CD4-positive, alpha-beta T cell treated with Interleukin-2 at 100 ng/mL for 4 hours (primary cell): ENCODE measurements at places on chromosomes 5 and 9.
A peak's percentile ranks its signal among the peaks of the same experiment; 100 is the strongest.

GRCh38 chr5:95644351-95645042 is 2.1 kb upstream of the RFESD start:
- DNase-seq: peak; percentile 73

- DNase-seq: no peak
Measured at GRCh38 chr5:174718880-174719610, 5.3 kb upstream of the MSX2 start.

DNA sequence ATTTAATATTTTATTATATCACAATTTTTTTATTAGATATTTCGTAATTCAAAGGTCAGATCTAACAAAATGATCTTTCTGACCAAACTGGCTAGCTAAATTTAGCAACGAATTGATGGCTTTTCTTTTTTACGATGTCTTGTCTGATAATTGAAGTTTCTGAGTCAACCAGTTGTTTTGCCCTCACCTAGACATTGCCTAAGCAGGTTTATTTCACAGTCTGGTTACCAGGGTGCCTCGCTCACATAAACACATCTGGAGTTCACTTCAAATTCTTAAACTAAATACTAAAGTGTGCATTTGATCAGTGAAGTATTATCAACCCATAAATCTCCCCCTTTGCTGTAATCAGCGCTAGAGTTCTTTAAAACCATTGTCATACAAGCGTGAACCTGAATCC is 448.3 kb downstream of the TLE4 start:
- no peak for DNase-seq

GRCh38 chr9:93577078-93577974 is 942 bp downstream of the PHF2 start:
- no peak for DNase-seq

GRCh38 chr9:129231022-129231739 is 53.1 kb upstream of the IER5L start:
- DNase-seq: no peak

DNA sequence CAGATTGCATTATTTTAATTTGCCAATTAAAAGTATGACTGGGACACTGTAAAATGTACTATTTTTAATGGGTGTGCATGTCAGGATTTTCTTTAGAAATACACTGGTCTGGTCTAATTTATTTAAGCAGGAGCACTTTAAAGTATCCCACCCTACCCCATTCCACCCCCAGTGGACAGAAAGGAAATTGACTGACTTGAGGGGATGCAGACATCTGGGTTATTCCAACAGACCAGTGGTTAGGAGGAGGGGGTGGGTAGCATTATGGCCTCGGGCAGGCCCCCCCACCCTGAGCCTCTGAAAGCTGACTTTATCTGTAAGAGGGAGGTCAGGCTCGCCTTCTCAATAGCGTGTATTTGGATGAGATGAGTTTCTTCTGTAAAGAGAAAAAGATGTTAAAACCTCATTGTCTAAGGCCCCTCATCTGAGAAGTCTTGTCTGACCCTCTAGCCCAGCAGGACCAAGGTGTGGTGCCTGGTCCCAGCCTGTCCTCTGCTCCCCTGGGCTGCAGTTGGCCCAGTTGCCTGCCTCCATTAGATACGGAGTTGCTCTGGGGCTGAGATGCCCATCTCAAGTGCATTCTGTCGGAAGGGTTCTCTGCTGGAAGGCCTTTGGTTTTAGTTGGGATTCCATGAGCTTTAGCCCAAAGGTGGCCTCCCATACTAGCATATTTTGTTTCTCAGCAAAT is 4.4 kb downstream of the HNRNPAB start:
- no peak for DNase-seq

DNA sequence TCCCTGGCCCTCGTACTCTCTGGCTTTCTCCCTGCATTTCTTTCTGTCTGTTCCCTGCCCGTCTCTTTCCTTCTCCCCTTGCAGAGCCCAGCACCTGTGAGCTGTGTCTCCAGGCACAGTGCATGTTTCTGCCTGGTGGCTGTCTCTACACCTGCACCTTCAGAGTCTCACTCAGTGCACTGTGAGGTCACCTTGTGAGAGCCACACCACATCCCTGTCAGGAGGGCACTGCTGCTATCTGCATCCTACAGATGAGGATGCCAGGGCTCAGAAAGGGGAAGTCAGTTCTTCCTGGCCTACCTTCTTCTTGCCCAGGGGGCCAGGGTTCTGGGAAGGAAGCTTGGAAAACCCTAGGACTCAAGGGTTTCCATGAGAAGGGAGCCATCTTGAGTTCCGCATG is 69.7 kb upstream of the NEURL1B start:
- no peak for DNase-seq

GRCh38 chr9:107942856-107943255 is 453.3 kb upstream of the KLF4 start:
- DNase-seq: no peak

DNA sequence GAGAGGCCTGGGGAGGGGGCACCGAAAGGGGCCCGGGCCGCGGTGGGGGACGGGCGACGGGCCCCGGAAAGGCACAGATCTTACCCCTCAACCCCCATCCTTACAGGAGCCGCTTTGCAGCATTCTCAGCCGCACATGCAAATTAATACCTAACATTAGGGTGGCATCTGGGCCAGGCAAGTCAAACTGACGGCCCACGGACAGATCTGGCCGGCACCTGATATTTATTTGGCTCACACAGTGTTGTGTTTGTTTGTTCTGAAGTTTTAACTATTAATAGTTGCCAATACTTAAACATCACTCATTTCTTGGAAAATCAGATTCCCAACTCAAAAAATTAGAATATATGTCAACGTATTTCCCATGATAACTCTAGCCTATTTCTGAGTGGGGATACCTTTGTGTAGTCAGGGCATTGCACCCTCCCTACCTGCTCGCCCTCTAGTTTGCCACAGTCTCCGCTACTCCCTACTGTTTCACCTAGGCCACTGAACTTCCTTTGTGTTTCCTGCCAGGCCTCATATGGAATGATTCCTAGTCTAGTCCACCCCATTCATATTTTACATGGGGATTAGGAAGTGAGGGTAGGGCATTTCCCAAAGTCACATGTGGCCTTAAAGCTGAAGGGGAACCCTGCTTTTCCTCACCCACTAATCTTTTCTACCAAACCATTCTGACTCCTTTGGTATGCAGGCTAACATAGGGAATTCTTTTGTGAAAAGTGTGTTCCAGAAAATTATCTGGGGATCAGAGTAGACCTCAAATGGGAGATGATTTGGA is 71.9 kb upstream of the LARP1 start:
- no peak for DNase-seq

GRCh38 chr5:176876506-176877431 is 22.4 kb downstream of the HK3 start:
- DNase-seq: no peak

GRCh38 chr5:121630402-121630801 is 221.3 kb upstream of the FTMT start:
- no peak for DNase-seq

- no peak for DNase-seq
Measured at GRCh38 chr5:98514215-98514614, 259.2 kb upstream of the RGMB start.

DNA sequence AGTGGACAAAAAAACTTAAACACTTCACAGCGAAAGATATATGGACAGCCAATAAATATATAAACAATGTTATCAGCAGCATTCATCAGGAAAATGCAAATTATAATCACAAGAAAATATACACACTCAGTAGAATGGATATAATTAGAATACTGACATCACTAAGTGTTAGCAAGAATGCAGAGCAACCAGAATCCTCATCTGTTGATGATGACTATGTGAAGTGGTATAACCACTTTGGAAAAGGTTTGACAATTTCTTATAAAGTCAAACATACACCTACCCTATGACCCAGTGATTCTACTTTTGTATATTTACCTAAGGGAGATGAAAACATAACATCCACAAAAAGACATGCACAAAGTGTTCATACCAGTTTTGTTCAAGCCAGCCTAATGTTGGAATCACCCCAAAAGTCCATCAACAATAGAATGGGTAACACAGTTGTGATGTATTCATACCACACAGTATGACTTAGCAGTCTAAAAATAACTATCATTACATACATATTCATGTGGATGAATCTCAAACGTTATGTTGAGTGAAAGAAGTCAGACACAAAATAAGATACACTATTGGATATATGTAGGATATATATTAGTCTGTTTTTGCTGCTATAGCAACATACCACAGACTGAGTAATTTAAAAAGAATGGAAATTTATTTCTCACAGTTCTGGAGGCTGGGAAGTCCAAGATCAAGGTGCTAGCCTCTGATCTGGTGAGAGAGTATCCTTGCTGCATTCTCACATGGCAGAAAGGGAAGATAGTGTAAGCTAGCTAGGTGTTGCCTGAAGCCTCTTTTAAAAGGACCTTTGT is 148.8 kb upstream of the ADAMTSL1 start:
- no peak for DNase-seq

DNA sequence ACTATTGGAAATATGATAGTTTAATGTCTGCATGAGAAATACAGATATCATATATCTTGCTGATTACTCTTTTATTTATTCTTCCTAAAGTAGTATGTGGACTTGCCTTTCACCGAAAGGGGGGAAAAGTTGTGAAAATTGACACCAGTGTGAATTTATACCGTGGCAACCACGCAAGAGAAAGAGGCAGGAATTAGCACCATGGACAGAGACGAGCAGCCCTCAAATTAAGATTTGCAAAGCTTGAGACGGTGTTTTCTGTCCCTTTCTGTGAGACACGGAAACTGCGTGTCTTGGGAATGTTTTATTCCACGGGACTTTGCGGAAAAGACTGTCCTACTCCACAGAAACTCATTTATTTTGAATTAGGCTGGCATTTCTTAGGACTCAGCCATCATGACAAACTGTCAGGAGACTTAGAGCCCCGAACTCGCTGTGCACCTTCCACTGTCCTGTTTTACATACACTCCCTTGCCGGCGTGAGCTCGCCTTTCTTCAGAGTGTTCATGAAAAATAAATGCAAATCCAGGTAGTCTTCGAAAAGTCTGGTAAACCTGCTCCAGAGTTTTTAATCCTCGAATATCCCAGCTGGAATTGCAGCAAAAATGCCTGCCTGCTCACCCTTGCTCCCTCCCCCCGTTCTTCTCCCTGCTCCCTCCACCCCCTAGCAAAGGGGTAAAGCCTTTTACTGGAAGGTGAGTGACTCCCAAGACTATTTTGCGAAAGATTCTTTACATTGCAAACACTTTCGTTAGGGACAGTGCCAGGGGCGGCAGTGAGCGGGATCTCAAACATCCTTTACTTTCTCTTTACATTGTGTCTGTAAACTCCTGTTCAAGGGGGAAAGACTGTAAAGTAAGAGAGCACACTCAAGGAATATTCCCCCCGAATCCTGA is 3.8 kb upstream of the ELAVL2 start:
- no peak for DNase-seq

GRCh38 chr5:1092122-1092521 is 19.7 kb downstream of the SLC12A7 start:
- DNase-seq: no peak

GRCh38 chr5:139205124-139205523 is 7.0 kb upstream of the SIL1 start:
- DNase-seq: no peak
